ENCODE measurements at places on chromosomes 2 and 18. TPM values are rescaled to one million over a fixed set of nuclear protein-coding genes. Genes with fewer than 3 reads are reported as not detected.
A peak's percentile ranks its signal among the peaks of the same experiment; 100 is the strongest.

CNGA3 gene
- not detected for total RNA-seq

ZBTB7C gene
- 0.09 TPM for total RNA-seq

DNA sequence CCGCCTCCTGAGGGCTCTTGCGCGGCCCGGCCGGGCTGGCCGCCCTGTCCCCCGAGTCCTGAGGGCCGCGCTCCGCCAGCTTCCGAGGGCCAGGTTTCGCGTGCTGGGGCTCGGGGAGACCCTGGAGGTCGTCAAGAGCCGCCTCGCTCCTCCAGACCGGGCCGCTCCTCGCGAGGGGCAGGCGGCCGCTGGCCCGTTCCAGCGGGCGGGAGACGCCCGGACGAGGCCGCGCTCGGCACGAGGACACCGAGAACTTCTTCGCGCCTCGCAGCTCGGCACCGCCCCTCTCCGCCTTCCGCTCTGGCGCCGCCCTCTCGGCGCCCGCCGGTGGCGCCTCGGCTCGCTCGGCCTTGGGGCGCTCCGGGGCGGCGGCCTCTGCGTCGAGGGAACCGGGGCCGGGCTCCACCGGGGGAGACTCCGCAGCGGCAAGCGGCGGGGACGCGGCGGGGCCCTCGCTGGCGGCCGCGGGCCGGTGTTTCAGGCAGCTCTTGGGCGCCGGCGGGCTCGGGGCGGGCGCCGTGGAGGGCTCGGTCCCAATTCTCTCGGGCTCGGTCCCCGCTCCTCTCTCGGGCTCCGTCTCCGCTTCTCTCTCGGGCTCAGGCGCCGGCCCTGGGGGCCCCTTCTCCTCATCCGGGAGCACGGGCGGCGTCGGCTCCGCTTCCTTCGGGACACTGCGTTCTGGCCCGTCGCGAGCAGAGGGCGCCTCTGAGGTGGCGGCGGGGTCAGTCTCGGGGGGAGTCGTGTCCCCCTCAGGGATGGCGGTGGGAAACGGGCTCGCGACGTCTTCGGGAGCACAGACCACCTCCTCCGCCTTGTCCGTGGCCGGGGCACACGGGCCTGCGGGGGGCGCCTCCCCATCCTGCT, 91.6 kb upstream of the MGAT4A start:
- H3K27me3 ChIP-seq: peaks cover 7% of the 10 kb centered on the region
- peak overlapping the region; percentile 18 for H3K4me3 ChIP-seq
- H3K27ac ChIP-seq: no peak overlapping the region
- no peaks in the 10 kb centered on the region for H3K36me3 ChIP-seq

GRCh38 chr2:38935568-38936172, 46.0 kb downstream of the ARHGEF33 start:
- H3K36me3 ChIP-seq: no peaks in the 10 kb centered on the region
- H3K4me1 ChIP-seq: no peaks in the 10 kb centered on the region
- H3K27me3 ChIP-seq: peaks cover 19% of the 10 kb centered on the region

DNA sequence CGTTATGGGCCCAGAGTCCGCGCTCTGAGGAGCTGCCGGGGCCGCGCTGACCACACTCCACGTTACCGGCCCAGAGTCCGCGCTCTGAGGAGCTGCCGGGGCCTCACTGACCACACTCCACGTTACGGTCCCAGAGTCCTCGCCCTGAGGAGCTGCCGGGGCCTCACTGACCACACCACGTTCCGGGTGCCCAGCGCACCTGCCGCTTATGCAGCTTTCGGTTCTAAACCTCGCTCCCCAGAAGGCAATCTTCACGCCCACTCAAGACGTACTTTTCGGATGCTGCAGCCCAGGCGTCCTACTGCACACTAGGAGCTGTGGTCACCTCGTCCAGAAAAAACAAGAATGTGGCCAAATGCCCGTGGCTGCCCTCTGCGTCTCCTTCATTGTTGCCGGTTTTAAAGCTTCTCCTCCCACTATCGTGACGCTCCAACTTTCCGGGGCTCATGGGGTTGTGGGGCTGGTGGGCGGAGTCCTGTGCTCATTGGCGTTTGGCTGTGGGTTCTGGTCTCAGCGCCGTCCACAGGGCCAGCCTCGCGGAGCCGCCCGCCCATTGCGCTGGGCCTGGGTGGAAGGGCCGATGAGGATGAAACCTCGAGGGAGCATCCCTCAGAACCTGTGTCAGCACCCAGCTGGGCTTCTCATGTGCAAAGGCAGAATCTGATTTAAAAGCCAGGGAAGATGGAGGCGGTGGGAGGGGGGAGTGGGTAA, 11.9 kb downstream of the KCNG2 start:
- H3K27ac ChIP-seq: no peak overlapping the region
- H3K4me3 ChIP-seq: no peak overlapping the region
- peaks cover 9% of the 10 kb centered on the region for H3K4me1 ChIP-seq
- no peak for DNase-seq
- no peaks in the 10 kb centered on the region for H3K36me3 ChIP-seq
- H3K27me3 ChIP-seq: peaks cover 26% of the 10 kb centered on the region

CFAP221 gene
- total RNA-seq: not detected

DNA sequence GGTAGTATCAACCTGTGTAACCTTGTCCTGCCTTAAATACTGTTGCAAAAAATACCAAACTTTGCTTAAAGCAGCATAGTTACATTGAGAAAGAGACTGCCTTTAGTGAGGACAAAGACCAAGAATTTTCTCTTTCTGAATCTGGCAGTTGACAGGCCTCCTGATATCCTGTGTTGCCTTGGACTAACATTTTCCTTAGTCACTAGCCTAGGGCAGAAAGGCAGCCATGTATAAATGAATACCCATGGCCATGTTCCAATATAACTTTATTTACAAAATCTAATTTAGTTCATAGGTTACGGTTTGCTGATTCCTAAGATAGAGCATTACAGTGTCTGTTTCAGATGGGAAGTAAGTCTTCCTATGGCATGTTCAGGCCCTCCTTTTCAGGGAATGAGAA, 895.4 kb downstream of the CNTNAP5 start:
- H3K4me1 ChIP-seq: no peaks in the 10 kb centered on the region
- H3K27me3 ChIP-seq: no peaks in the 10 kb centered on the region
- H3K36me3 ChIP-seq: no peaks in the 10 kb centered on the region
- no peak overlapping the region for H3K27ac ChIP-seq

MYO5B gene
- 0.02 TPM for total RNA-seq

GRCh38 chr2:160199683-160200389, at the start of gene ITGB6:
ITGB6 (minus strand) TSS chr2:160200272; CDS start chr2:160200063, 209 bp downstream.
- no peak within 1 kb of the TSS for H3K4me3 ChIP-seq
- H3K27me3 ChIP-seq: peaks cover 12% of the 10 kb centered on the region
- no peak for DNase-seq
- H3K27ac ChIP-seq: no peak within 1 kb of the TSS
- no peaks in the 10 kb centered on the region for H3K36me3 ChIP-seq

DNA sequence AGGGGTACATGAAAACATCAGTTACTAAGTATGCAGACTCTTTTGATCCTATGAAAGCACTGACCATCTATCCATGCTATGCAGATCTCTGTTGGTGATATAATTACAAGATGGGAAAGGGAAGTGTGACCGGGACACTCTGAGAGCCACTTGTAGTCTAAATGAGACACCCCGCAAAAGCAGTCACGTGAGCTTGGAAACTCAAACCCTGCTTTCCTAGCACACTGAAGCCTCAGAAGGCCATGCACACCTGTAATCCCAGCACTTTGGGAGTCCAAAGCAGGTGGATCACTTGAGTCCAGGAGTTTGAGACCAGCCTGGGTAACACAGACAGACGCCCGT, 137.5 kb downstream of the INO80D start:
- no peak overlapping the region for H3K27ac ChIP-seq
- H3K4me3 ChIP-seq: no peak overlapping the region

GRCh38 chr2:74009577-74009976, 24.9 kb downstream of the TET3 start:
- H3K4me1 ChIP-seq: peaks cover 2% of the 10 kb centered on the region
- no peak for DNase-seq
- no peak overlapping the region for H3K27ac ChIP-seq
- no peak overlapping the region for H3K4me3 ChIP-seq
- peaks cover 2% of the 10 kb centered on the region for H3K36me3 ChIP-seq

DNA sequence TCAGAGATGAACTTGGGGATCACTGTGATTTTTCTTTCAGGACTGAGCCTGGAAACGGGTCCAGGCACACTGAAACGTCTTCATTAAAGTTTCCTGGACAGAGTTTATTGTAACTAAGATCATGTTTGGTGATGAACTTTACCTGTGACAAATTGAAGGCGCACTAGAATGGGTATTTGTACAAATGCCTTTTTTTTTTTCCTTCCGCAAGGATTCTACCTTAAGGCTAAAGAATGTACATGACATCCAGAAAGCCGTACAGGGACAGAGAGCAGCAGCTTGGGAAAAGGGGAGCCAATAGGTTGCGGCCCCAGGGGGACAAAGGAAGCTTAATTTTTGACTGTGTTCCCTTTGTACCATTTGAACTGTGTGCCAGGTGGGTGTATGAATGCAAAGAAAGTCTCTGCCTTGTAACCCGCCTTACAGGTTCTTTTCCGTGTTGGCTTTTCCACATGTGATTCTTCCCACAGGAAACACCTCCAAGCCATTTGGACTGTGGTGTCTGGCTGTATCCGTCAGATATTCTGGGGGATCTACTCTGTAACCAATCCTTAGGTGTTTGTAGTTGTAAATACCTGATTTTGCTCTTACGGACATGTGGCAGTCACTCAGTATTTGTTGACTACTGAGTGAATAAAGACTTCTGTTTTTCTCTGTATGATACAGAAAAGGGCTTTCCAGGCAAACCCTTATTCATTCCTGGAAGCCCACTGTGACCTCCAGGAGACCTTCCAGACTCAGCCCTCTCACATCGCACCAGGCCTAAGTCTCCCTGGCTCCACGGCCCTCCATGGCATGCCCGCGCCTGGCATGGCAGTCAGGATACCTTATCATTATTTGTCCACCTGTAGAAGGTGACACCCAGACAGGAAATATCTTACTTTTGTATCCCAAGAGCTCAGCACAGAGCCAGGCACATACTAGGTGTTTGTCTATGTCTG, 1.1 kb downstream of the LRRFIP1 start:
- H3K4me3 ChIP-seq: peak overlapping the region; percentile 60
- H3K4me1 ChIP-seq: peaks cover 10% of the 10 kb centered on the region
- no peaks in the 10 kb centered on the region for H3K36me3 ChIP-seq
- no peak overlapping the region for H3K27ac ChIP-seq

- H3K27ac ChIP-seq: no peak overlapping the region
- H3K4me1 ChIP-seq: peaks cover 11% of the 10 kb centered on the region
- no peak for DNase-seq
- H3K27me3 ChIP-seq: no peaks in the 10 kb centered on the region
Observed at GRCh38 chr2:117720765-117721164, 93.7 kb upstream of the DDX18 start.

GRCh38 chr18:66193394-66193793, 410.5 kb downstream of the CDH19 start:
- H3K27ac ChIP-seq: no peak overlapping the region
- no peaks in the 10 kb centered on the region for H3K27me3 ChIP-seq
- H3K4me3 ChIP-seq: no peak overlapping the region
- no peak for DNase-seq

DNA sequence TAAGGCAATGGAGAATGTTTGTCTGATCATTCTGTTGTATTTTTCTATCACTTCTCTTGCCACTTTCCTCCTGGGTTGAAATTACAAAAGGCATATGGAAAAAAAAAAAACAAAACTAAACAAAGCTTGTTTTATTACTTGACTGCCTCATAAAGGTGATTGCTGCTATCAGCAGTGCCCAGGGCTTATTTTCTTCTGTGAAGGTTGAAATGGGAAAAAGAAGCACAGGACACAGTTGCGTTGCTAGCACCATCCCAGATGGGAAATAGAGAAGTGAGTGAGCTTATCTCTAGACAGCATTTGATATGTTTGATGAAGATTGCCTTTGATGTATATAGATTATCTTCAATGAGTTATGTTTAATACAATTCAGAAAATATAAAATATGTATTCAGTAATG, 633.8 kb upstream of the ZNF804A start:
- no peaks in the 10 kb centered on the region for H3K36me3 ChIP-seq
- no peak overlapping the region for H3K27ac ChIP-seq
- H3K27me3 ChIP-seq: no peaks in the 10 kb centered on the region
- no peak for DNase-seq

TXNDC2 gene
- not detected for total RNA-seq

GRCh38 chr2:38733300-38733971, 17.7 kb downstream of the SRSF7 start:
- no peaks in the 10 kb centered on the region for H3K4me1 ChIP-seq
- no peak for DNase-seq
- H3K27ac ChIP-seq: peak overlapping the region; percentile 63
- H3K36me3 ChIP-seq: peaks cover 48% of the 10 kb centered on the region
- no peak overlapping the region for H3K4me3 ChIP-seq

GRCh38 chr2:231362555-231363184, 32.8 kb upstream of the B3GNT7 start:
- H3K4me1 ChIP-seq: peaks cover 21% of the 10 kb centered on the region
- no peaks in the 10 kb centered on the region for H3K27me3 ChIP-seq
- no peak overlapping the region for H3K4me3 ChIP-seq

DNA sequence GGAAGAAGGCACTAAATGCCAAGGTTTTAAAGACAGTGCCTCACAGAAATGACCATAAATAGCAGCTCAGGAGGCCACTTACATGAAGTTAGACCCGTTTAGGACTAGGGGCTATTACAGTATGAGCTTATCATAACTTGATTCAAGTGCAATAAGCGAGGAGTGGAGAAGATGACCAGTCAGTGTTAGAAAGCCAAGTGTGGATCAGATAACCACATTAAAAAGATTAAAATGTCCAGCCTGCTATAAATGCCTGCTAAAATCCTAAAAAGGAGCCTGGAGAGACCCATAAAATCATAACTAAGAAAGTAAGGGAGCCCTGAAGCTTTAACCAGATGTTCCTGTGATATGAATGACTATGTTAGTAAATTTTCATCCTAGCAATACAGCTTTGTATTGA, 117.5 kb upstream of the ZNF521 start:
- no peaks in the 10 kb centered on the region for H3K27me3 ChIP-seq
- H3K4me1 ChIP-seq: no peaks in the 10 kb centered on the region
- no peak for DNase-seq
- no peak overlapping the region for H3K27ac ChIP-seq
- no peaks in the 10 kb centered on the region for H3K36me3 ChIP-seq

PARD3B gene
- 0.16 TPM for total RNA-seq

MXD1 gene
- total RNA-seq: 19.3 TPM

ABCG5 gene
- total RNA-seq: not detected

NAT8 gene
- not detected for total RNA-seq

DNA sequence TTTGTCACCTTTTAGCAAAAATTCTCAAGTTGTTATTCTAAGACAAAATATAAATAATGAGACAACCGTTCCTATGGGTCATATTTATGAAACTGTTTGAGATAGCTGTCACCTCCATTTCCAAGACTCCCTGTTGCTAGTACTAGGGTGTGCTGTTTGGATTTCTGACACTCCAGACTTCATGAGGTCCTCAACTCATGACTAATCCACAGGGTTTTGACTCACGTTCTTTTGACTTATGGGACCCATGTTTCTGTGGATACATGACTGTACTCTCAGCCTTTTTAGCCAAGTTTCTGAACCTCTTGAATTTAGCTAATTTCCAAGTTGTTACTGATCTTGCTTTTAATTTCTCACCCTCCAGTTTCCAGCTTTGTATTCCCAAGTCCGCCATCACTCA, 178.7 kb upstream of the FAM98A start:
- H3K27me3 ChIP-seq: no peaks in the 10 kb centered on the region
- H3K36me3 ChIP-seq: no peaks in the 10 kb centered on the region
- H3K4me1 ChIP-seq: no peaks in the 10 kb centered on the region
- no peak overlapping the region for H3K4me3 ChIP-seq

SLC23A3 gene
- total RNA-seq: 2.6 TPM

Data from activated CD8-positive, alpha-beta memory T cell treated with anti-CD3 and anti-CD28 coated beads, Interleukin-2, amount 10 ng/mL, durations not matched to agents 7 days and 5 days (primary cell).